Cardiac fibroblast (primary cell): ENCODE measurements at places on chromosomes 12 and 14.
A peak's percentile ranks its signal among the peaks of the same experiment; 100 is the strongest.

DNA sequence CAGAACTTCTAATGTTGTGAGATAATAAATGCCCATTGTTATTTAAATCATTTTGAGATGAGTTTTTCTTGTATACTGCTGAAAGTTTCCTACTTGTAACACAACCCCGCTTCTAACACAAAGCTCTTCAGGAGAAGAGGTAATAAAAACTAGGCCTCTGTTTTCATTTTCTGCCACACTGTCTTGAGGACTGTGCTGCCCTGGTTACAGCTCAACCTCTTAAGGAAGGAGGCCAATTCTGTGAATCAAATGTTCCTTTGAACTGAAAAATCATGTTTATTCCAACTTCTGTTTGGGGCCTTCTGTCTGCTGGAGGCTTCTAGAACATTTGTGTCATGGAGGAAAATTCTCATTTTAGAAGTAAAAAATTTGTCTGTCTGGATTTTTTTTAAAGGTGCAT is 100.3 kb downstream of the LRIG3 start:
- DNase-seq, result no peak

- DNase-seq, result peak; percentile 57
These were observed 26.0 kb upstream of the TSPAN8 start for GRCh38 chr12:71183846-71184245.

- no peak for DNase-seq
These were observed 264.3 kb upstream of the FOXN3 start for GRCh38 chr14:89681086-89682018.

DNA sequence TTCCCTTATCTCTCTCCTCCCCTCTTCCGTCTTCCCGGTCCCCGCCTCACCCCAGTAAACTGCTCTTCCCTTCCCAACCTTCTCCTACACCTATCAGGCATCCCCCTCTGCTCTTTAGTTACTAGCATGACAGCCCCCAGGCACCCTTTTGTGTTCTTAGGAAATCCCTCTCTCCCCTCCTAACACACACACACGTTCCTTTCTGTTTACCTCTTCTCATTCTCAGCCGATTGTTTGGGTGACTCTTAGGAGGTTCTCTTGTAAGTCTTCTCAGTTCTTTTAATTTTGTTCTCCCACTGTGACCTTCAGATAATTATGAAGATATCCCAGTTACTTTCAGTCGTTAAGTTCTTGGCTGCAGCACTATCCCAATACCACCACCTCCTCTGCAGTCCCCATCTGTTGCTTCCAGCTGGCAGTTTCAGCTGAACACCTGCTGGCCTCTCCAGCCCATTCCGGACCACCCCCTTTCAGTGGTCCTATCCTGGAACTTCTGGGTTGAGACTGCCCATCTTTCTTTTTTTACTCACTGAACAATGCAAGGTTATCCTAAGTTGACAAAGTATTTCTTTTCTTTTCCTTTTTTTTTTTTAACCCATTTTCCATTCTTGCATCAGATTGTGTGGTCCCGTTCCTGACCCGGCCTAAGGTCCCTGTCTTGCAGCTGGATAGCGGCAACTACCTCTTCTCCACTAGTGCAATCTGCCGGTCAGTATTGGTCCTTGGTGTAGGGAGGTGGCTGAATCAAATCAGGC is 711 bp downstream of the MARS1 start:
- no peak for DNase-seq

DNA sequence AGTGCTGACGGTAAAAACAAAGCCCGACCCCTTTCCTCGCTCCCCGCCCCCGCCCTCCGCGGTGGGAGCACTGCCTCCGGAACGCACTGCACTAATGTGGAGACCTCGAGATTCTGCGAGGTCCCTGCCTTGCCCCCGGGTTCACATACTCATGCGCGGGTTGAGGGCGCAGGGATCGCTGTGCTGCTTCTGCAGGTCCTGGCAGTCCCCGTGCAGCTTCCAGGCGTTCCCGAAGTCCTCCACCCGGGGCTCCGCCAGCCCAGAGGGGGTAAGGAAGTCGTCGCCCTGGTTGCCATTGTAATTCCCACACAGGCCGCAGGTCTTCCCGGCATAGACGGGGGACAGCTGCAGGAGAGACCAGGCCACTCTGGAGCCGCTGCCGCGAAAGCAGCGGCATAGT is 66.8 kb downstream of the VWF start:
- DNase-seq, result no peak

DNA sequence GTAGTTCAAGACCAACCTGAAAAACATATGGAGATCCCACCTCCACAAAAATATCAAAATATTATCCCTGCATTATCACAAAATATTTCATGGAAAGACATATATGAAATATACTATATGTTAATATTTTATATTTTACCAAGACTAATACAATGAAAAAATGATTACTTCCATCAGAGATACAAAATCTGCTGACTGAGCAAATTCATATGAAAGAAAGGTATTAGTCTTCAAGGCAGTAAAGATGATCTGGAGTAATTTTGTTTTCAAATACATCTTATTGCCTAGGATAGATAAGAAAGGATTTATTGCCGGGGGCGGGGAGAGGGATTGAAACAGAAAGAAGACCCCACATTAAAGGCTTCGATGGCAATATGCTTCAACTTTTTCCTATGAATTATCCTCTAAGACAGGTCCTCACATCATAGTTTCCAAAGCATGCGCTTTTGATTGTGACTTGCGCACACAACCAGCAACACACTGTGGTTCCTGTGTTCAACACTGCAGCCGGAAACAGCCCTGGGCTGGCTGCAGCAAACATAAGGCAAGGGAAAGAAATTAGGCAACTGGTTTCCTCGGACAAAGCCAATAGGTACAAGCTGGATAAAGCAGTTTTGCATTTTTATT is 83.2 kb downstream of the SPPL3 start:
- no peak for DNase-seq

- no peak for DNase-seq
These were observed 43.8 kb downstream of the LRCOL1 start for GRCh38 chr12:132566516-132567131.

DNA sequence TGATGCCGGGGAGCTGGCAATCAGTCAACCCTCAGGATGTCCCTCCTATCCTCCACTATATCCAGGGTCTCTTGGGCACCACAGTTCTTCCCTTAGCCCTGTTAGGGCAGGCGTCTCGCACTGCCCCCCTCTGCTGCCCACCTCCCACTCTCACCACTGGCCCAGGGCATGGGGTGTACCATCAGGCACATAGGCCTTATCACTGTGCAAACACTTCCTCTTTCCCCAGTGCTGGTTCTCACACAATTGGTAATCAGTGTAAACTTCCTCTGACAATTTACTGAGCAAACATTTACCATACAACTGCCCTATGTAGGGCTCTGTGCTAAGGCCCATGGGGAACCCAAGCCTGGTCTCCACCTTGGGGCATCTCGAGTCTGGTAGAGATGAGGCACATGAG is 20.1 kb upstream of the TMED10 start:
- no peak for DNase-seq

DNA sequence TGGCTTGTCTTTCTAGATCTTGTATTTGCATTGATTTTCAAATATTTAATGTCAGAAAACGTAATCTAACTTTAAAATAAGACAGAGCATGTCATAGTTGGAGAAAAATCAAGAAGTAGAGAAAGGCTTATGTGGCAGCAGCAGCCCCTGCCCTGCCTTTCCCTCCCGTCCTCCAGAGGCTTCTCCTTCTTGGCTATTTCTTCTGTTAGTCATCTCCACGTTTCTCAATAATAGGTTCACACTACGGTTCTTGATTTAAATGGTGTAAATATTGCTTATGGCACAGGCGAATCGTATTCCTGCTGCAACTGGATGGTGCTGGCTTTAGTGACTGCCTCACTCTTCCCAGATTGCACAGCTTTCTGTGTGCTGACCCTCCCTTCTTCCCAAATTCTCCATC is 42.8 kb downstream of the SLC8B1 start:
- peak; percentile 74 for DNase-seq

DNA sequence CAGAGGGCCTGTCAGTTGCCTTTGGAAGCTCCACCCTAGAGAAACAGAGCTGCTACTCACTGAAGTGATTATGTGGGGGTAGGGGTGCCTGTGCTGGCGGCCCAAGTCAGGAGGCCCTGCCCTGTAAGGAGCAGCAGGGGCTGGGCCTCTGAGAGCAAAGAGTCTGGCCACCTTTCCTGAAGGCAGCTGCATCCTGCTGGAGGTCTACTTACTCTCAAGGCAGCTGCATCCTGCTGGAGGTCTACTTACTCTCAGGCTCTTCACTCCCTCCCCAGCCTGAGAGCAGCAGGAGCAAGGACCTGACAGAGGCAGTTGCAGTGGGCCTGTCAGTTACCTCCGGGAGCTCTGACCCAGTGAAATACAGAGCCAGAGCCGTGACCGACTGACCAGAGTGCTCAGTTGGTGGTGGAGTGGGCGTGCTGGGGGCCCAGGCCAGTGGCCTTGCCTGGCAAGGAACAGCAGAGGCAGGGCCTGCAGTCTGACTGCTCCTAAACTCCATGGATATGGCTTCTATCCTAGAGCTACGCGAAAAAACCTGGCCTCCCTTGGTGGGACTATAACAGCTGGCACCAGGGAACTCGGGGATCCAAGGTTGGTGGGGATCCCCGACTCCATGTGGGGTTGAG is 32.3 kb downstream of the RAD51B start:
- no peak for DNase-seq

GRCh38 chr12:11758087-11758486 is 108.6 kb downstream of the ETV6 start:
- DNase-seq, result no peak

- peak; percentile 23 for DNase-seq
These were observed 55.8 kb upstream of the CCDC175 start for GRCh38 chr14:59632381-59632780.

DNA sequence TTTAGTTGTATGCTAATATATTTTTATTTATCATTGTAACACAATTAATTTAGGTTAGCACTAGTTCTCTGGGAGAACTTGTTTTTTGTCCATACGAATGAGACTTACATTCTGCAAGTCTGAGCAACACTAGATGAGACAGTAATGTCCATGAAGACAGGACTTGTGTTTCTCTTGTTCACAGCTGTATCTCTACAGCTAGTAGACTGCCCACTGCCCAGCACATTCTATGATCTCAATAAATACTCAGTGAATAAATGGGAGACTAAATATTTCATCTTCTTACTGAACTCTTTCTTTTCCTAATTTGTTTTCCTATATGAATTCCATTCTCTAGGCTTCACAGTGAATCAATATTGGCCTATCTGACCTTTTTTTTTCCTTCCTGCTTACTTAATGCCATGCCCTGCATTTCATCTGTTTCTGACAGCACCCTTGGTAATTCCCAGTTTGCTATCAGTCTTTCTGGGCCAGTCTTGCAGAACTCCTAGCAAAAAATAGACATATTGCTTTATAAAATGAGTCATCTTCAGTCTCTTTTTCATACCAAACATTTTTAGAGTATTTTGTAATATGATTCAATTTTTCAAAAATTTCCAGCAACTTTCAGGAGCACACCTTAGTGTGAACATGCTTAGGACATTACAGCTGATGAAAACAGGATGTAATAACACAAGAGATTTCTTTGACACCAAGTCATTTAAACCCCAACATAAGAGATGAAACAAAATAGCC is 185.5 kb upstream of the ATP2B1 start:
- peak; percentile 45 for DNase-seq

DNA sequence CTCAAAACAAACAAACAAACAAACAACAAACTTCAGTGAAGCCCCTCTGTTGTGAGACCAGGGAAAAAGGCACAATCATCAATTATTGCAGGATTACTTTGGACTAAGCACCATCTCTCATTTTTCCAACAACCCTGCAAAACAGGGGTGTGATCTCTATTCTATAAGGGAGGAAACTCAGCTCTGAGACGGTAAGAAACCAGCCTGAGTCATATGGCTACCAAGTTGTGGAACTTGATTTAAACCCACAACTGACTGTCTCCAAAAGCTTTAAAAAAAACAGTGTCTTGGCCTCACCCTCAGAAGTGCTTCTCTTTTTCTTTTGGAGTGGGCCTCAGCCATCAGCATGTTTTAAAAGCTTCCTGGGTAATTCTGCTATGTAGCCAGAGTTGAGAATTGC is 49.8 kb downstream of the RIN3 start:
- DNase-seq, result peak; percentile 33

- DNase-seq, result peak; percentile 47
These were observed 11.7 kb upstream of the ITGB7 start for GRCh38 chr12:53218551-53219291.

DNA sequence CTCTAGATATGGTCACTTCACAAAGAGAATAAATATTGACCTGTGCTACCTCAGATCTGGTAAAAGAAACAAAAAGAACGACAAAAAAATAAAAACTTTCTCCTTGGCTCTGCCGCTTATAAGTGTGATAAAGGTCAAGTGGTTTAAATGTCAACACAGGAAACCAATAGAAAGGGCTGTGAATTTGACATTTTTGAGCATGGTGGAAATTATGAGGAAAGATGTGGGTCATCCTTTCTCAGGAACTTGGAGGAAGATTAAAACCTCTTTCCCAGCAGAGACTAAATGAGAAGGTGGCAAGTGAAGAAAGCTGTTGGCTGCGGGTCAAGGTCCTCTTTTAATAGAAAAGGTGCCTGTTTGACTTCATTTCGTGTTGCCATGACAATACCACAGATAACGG is 28.2 kb downstream of the TESPA1 start:
- no peak for DNase-seq

- DNase-seq, result no peak
These were observed 5.3 kb downstream of the TTC8 start for GRCh38 chr14:88829685-88830302.

DNA sequence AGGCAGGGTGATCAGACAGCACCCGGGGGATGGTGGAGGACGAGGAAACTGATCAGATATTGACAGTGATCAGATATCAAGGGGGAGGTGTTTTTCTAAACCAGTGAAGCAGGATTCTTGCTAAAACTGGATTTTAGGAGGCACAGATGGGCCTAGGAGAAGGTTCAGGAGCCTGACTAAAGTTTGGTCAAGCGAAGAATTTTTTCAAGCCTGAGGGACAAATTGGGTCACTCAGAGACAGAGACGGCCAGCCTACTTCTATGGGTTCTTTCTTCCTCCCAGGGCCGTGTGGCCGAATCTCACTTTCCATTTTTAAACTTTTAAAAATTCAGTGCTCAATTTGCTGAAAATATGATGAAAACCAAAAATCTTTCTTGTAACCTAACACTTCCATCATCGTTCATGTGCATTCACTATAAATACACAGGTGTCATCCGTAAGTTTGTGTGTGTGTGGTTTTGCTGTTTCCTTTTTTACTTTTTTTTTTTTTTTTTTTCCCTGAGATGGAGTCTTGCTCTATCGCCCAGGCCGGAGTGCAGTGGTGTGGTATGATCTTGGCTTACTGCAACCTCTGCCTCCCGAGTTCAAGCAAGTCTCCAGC is 68.5 kb downstream of the RIN3 start:
- no peak for DNase-seq

- no peak for DNase-seq
These were observed 137.7 kb upstream of the SYT1 start for GRCh38 chr12:78726854-78727253.

DNA sequence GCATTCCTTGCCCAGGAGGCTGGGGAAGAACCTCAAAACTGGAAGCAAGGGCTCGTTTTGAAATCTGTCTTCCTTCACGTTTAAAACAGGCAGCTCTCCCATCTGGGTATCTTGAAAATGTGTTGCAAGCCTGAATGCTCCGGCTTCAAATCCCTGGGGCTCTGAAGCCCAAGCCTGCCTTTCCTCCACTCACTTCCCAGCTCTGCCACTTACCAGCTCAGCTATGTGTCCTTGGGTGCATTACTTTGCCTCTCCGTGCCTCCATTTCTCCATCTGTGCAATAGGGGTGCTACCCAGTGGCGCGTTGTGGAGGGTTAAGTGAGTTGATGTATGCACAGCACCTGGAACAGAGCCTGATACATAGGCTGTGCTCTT is 97.6 kb downstream of the GCH1 start:
- DNase-seq, result peak; percentile 58
